RWPE1 (cell line): ENCODE measurements at places on chromosomes 3 and 15.

- no peak for DNase-seq
These were observed 39.4 kb downstream of the RAB6B start for GRCh38 chr3:133856316-133856715.

- peak; percentile 42 for DNase-seq
These were observed 2.2 kb upstream of the DCAF1 start for GRCh38 chr3:51501833-51502561.

DNA sequence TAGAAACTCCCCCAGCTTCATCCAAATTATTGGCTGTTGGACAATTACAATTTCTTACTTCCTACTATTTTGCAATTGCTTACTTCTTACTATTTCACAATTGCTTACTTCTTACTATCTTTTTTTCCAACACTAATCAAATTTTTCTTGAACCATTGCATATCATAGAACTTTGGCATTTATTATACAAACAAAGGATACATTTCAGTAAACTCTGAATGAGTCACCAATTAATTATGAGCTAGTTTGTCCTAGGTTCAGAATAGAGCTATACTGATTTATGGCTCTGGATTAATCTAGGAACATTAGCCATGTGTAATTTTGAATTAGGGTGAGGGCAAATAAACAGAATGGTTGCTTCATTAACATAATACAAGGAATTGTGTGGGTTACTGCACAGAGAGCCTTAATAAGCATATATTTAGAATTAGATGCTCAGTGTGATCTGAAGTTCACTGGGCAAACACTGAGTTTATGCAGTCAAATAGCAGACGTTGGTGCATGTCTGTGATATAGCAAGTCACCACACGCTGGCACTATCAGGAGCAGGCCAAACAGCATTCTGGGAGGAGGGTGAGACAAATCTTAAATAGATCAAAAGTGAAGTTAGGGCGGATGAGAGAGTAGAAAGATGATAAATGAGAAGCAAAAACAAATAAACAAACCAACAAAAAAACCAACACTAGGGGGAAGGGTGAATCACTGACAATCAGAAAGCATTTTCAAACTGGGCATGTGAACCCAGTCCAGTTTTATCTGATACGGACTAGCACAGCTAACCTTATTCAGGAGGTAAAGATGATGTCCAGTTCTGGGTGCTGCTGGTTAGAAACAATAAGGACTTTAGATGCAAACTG lies 21.5 kb downstream of the GABRR3 start:
- peak; percentile 56 for DNase-seq

DNA sequence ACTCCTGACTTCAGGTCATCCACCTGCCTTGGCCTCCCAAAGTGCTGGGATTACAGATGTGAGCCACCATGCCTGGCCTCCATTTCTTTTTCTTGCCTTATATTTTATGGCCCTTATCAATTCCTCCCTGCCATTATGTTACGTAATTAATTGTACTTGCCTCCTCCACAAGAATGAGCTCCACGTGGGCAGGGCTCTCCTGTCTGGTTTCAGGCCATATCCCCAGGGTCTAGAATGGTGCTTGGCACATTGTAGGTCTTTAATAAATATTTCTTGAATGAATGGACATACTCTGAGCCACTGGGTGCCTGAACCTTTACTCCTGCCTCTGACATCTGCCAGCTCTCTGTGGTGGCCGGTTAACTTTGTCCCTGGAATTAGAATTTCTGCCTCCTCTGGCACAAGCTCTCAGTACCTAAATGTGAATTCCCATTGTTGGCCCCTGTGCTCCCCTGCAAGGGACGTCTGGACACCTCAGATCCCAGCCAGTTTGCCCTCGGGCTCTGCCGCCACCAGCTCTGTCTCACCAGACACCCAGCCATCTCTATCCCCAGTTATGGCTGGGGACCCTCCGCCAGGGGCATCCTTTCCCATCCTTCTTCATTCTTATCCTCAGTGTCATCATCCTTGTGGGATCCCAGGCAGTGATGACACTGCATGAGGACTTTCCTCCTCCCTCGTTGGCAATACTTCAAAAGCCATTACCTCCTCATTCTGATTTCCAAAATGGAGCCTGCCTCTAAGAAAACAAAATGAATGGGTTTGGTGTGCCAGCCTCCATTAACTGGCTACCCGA lies 165.6 kb upstream of the SMAD3 start:
- DNase-seq: no peak

GRCh38 chr15:27454281-27455075 lies 483.5 kb downstream of the GABRG3 start:
- DNase-seq: peak; percentile 35

DNA sequence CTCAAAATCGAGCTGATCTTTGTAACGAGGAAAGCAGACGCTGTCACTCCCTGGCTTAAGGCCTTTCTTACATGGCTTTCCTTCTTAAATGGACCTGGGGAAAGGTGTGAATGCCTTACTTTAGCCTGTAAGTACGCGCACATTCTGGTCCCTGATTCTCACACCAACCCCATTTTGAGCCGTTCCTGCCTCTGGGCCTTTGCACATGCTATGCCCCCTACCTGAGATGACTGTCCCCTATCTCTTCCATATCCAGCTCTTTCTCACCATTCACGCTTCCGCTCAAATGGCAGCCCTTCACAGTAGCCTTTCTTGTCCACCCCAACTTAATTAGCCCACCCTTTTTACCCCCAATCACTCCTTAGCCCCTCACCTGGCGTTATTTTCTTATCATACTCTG lies 496.7 kb downstream of the SHQ1 start:
- no peak for DNase-seq

- DNase-seq: no peak
These were observed 51.3 kb downstream of the CYP11A1 start for GRCh38 chr15:74316141-74316540.

GRCh38 chr3:195238586-195239118 lies 32.3 kb downstream of the XXYLT1 start:
- no peak for DNase-seq

GRCh38 chr3:168925568-168925967 lies 737.9 kb downstream of the MECOM start:
- no peak for DNase-seq

GRCh38 chr3:128152419-128153155 lies 694 bp upstream of the EEFSEC start:
- DNase-seq: no peak

DNA sequence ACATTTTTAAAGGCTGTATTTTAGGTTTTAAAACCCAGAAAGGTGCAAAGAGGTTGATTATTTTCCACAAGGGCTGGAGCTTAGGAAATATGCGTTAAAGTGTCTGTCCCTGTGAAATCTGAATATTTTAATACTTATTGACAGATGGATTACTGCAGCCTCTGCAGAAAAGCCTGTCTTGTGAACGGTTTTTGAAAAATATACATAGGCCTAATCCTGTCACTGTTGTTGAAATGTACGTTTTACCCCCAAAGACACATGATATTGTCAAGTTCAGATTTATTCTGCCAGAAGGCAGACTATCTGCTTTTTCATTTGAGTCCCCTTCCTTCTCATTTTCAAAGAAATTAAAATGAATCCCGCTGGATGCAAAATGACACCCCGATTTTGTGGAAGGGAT lies 2.2 kb upstream of the BCL6 start:
- DNase-seq: no peak

- DNase-seq: no peak
These were observed 673.7 kb downstream of the DIPK2A start for GRCh38 chr3:144645300-144645699.

DNA sequence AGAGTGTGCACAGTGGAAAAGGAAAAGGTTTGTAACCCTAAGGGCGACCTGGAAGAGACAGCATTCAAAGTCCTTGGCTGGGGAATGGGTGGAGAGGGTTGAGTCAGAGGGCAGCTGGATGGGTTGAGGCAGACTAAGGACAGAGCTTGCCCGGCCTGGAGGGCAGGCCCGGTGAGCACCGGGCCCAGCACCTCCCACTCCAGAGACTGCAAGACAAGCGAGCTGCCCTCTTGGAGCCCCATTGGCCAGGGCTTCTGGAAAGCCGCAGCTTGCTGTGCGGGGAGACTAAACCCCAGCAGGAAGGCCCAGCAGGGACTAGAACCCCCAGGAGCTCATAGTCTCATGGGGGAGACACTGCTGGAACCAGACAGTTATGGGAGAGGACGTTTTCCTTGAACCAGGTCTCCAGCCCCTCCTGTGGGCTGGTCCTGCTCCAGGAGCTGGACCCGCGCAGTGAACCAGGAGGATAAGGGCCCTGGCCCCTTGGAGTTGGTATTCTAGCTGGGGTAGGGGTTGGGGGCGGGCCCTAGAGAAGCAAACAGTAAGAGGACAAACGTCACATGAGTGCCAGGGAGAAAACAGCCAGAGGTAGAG lies 59.1 kb downstream of the RGMA start:
- no peak for DNase-seq

- no peak for DNase-seq
These were observed 17.9 kb downstream of the SHF start for GRCh38 chr15:45169608-45170480.

GRCh38 chr3:115667738-115668065 lies 44.4 kb downstream of the GAP43 start:
- no peak for DNase-seq

DNA sequence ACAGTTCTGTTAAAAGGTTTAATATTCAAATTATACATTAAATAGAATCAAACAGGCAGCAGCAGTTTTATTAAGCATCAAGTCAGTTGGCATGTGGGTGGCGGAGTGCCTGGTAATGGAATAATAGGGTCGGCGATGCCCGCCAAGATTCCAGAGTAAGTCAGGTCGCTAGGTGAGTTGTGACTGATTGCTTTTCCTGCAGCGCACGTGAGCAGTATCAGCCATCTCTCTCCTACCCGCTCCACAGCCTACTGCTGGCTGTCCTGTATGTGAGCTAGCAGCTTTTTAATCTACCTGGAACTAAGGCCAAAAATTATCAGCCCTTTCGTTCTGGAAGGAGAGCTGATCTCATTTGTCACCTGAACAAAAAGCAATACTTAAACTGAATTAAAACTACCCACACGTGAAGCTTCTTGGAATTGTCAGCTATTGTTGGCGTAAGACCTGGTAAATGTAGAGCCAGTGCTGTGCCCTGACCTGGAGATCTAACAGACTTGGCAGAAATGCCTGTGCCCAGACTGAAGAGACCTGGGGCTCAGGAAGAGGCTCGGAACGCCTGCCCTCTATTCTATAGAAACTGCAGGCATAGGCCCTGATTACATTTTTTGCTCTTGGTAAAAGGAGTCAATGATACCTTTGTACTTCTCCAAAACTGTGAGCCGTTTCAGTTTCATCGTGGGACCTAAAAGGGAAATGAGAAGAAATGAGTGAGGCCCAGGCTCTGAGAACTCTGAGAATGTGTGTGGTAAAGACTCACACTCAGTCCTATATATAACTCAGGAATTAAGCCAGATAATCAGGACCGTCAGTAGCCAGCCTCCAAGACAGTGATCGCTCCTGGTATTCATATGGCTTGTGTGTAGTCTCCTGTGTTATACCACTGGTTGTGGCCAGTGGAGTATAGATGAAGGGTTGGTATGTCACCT lies 21.9 kb downstream of the IDH3A start:
- no peak for DNase-seq

- no peak for DNase-seq
These were observed 17.5 kb upstream of the CFAP100 start for GRCh38 chr3:126377211-126377610.
